ENCODE measurements at places on chromosomes 6 and 20. TPM values are rescaled to one million over a fixed set of nuclear protein-coding genes. Genes with fewer than 3 reads are reported as not detected.

DNA sequence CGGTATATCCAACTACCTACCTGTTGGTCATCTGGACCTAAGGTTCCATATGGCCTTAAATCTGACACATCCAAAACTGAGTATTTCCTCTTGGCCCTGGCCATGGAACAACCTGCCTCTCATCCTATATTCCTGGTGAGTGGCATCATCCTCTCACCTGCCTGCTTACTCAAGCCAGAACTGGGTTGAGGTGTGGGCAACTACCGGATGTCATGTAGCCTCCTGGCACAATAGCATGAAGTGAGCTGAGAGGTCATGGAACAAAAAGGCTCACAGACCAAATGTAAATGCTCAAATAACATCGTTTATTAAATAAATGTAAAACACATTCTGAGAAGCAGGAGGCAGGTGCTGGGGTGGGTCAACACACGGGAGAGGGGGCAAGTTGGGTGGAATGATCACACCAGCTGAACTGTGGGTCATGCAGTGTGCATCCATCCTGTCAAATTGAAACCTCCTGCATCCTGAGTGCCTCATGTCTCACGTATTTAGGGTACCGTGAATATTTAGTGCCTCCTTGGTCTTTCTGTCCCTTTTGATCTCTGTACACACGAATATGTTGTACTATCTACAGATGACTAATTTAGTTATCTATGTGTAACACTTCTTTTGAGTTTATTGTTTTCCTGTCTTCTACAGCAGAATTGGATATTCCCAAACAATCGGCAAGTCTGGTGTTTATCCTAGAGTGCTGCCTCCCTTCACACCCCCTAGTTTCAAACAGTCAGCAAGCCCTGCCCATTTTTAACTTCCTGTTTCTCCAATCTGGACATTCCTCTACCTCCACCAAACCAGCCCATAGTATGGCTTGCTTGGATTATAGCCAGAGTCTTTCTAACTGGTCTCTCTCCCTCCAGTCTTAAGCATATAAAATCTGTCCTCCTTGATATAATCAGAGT, 7.9 kb upstream of the POU5F1 start:
- no peak for DNase-seq

GRCh38 chr6:69593706-69594105, 203.1 kb downstream of the LMBRD1 start:
- no peak for DNase-seq

DNA sequence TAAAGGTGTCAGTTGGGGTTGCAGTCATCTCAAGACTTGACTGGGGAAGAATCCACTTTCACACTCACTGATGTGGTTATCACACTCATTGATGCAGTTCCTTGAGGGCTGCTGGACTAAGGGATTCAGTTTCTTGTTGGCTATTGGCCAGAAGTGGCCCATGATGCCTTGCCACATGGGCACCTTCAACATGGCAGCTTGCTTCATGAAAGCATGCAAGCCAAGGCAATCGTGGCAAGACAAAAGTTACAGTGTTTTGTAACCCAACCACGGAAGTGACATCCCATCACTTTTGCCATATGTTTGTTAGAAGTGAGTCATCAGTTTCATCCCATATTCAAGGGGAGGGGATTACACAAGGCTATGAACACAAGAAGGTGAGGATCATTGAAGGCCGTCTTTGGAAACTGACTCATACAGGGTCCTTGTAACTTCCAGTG, 3.8 kb upstream of the RANBP9 start:
- DNase-seq: no peak

GRCh38 chr20:31991339-31991705, 18.9 kb upstream of the CCM2L start:
- DNase-seq: no peak

Gene ENPP4
- 11.4 TPM for total RNA-seq

Gene PEDS1
- total RNA-seq: 15.8 TPM

Gene TMEM74B
- not detected for total RNA-seq

Gene ZMYND8
- 61.8 TPM for total RNA-seq

GRCh38 chr6:168935628-168936010, 318.0 kb downstream of the THBS2 start:
- DNase-seq: no peak

Gene PFDN4
- 23.8 TPM for total RNA-seq

- DNase-seq: no peak
Observed at GRCh38 chr6:19413323-19413722, 423.8 kb upstream of the ID4 start.

Gene VGLL2
- not detected for total RNA-seq

Gene EEF1E1
- total RNA-seq: 25.2 TPM

GRCh38 chr6:93222071-93222851, 197.1 kb downstream of the EPHA7 start:
- no peak for DNase-seq

DNA sequence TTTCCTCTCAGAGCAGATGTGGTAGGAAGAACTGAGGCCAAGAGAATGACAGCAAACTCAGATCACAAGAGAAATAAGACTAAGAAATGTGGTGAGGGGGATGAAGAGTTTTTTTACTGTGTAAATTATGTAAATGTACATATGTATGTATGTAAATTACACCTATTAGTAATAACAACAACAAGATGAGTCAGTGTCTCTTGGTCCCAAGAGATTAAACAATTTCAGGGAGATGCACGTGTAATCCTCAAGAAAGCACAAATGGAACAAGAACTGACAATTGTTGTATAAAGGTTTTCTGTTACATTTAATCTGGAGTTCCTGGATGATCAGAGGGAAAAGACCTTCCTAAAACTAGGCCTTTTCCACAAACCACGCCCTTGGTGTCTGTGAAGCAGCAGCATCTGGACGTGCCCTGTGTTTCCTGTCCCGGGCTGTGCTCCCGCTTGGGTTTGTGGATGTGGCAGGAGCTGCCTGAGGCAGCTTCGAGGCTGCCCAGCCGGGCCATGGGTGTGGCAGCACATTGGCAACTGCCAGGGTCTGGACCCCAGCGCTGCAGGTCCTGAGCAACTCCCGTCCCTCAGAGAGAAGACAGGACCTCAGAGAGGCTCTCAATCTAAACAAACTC, 994 bp downstream of the CLDN20 start:
- DNase-seq: no peak

DNA sequence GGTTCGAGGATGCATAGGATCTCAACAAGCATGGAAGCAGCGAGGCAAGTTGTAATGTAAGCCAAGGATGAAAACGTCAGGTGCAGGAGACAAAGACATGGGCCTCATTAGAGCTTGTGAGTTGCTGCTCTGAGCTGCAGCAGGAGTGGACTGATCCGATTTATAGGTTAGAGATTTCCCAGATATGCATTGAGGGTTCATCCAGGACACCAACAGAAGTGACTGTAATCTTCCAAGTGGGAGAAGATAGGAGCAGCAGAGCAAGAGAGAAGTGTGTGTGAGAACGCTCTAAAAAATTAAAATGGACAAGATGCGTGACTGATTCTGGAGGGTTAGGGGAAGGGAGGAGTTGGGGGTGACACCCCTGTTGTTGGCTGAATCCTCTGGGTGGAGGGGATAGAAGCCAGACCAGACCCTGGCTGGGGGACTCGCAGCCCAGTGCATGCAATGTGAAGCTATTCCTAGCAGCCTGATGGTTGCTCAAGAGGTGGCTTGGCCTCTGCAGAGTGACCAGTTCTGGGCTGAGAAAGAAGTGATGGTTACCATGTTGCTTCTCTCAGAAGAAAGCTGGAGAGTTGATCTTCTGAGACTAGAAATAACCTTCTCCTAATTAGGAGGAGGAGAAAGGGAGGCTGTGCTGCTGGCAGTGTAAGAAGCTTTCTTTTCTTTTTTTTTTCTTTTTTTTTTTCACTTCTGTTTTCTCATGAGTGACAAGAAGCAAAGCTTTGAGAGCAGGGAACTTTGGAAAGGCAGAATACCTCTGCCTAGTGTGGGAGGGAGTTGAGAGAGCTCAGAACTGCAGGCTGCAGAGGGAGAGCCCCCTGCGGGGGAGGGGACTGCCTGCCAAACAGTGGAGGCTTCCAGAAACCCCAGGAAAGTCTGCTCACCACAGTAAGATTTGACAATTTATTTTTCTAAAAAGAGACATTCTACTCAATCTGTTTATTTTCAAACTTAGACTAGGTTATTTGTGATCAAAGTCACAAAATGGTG, 116.9 kb downstream of the SLX4IP start:
- DNase-seq: no peak

GRCh38 chr6:148346681-148347440, 4.2 kb downstream of the SASH1 start:
- no peak for DNase-seq

DNA sequence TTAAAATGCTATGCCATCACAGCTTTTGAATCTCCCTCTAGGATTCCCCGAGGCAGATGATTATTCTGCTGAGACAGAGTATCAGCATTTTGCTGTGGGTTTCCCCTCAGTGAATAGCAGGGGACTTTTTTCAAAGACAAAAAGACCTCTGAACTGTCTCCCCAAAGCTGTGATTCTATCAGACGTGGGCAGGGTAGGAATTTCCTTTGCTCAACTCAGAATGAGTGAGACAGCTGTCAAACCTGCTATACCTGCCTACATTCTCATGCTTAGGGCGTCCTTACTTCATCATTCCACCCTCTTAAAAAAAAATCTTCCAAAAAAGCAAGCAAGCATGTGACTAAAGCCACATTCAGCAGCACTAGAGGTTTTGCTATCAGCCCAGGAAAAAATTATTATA, 147.6 kb upstream of the FAM83B start:
- no peak for DNase-seq

DNA sequence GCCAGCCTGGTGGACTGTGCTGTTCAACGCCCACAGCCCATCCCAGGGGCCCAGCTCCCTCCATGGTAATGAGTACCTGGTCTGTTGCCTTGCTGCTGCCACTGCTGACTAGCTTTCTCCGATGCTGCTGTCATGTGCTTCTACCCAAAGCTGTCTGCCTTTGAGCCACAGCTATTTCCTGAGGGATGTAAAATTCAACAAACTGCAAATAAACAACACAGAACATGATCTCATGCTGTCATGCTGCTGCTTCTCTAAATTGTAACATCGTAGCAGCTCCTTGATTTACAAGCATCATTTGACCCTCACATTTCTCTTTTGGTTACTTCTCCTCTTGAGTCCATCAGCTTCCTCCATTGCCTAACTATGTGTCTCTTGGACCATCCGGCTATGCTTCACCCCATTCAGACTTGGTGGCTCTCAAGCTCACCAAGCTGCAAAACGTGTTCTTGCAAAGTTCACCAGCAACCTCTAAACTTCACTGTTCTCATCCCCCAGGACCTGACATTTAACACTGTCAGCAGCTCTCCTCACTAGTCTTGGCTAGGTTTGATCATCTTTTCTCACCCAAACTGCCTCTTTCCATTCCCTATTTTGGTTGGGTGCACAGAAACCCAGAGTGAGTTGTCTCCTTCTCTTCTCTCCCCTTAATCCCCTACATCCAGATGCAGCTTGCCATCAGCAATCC, 54.6 kb downstream of the FYN start:
- DNase-seq: no peak

- peak; percentile 14 for DNase-seq
Observed at GRCh38 chr6:32149932-32150870, 1.5 kb downstream of the PRRT1 start.

- peak; percentile 22 for DNase-seq
Observed at GRCh38 chr20:41048461-41049301, 20.1 kb downstream of the TOP1 start.

DNA sequence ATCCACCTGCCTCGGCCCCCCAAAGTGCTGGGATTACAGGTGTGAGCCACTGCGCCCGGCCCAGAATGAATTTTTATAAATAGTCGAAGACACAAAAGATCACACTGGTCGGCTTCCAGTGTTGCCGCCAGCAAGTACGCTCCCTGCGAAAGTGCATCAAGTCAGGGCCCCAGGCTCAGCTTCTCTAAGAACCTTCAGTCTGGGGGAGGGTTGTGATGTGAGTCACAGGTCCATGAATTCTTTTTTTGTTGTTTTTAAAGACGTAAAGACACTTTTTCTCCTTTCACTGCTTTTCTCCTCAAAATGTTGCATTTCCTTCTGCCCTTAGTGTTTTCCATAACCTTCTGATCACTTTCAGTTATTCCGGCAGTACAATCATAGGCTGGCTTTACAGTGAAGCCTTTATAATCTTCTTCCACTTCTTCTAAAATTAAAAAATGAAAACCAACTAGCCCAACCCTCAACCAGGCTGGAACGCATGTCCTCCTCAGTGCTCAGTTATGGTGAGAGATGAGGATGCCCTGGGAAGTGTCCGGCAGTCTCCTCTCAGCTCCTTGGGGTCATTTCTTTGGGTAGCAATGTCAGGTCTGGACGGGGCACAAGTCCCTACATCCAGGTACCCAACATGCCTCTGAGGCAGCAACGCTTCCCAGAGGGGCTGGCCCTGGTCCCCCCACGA, 66.6 kb downstream of the CSE1L start:
- no peak for DNase-seq

DNA sequence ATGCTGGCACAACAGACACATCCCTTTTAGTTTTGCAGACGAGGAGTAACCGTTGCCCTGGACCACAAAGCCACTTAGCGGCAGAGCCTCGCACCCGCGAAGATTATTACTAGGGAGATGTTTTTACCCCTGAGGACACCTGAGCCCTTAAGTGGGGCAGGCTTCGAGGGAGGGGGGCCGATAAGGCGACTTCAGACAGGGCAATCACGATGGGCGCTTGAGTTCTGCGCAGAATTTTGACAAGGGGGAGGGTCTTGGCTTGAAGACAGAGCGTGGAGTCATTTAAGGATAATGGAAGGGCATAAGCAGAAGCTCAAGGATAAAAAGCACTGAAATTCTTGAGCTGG, 650 bp upstream of the TTK start:
- peak; percentile 34 for DNase-seq

DNA sequence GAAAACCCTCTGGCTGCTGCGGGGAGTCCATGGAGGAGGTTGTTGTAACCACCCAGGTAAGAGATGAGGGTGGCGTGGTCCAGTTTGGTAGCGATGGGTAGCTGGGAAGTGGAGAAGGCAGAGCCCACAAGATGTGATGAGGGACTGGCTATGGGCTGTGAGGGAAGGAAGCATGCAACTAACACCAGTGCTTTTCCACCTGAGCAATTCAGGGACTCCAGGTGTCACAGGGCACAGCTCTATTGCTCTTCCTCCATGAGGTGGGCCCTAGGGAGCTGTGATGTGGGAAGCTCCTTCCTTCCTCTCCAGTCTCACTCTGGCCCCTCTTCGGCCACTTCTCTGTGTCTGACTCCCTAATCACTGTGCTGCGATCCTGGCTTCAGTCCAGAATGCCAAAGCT, 32.4 kb upstream of the TGM6 start:
- DNase-seq: no peak

- no peak for DNase-seq
Observed at GRCh38 chr6:74577619-74578018, 628.2 kb downstream of the COL12A1 start.

All from naive thymus-derived CD8-positive, alpha-beta T cell (primary cell).